CD8-positive, alpha-beta T cell (primary cell): ENCODE measurements at places on chromosomes 7 and 10.
A peak's percentile ranks its signal among the peaks of the same experiment; 100 is the strongest.

- no peak for DNase-seq
Measured at GRCh38 chr7:43021431-43021830, 89.3 kb downstream of the MRPL32 start.

- no peak for DNase-seq
Measured at GRCh38 chr7:41735206-41735605, 32.3 kb upstream of the INHBA start.

DNA sequence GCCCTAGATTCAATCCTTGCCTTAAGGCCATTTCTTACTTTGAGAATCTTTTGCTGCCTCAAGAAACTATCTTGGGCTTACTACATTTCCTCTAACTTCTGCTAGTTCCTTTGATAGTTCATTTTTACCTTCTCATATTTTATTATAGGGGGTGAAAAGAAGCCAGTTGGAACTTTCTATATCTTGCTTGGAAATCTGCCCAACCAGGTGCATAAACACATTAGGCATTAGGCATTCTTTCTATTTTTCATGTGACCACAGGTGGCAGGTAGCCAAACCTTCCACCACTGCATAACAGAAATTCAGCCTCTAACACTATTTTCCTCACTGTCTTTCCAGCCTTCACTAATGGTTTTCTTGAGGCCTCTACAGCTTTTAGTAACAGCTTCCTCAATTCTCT, 300.0 kb upstream of the SP8 start:
- no peak for DNase-seq

GRCh38 chr7:45710271-45711160, 136.3 kb downstream of the ADCY1 start:
- no peak for DNase-seq

DNA sequence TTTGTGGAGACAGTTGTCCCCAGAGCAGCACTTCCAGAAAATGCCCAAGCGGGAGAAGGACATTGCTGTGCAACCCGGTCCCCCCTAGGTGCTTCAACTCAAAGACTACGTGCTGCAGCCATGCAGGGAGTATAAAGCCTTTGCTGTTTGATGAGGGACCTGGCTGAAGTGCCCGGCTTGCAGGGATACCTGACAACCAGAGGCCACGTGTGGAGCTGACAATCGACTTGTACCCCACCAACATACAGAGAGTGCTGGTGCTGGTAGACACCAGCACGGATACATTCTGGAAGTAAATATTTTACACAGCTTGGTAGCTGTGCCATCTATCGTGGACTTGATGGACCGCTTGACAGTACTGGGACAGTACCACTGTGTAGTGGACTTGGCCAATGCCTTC, 240.6 kb downstream of the CACNA2D1 start:
- no peak for DNase-seq

DNA sequence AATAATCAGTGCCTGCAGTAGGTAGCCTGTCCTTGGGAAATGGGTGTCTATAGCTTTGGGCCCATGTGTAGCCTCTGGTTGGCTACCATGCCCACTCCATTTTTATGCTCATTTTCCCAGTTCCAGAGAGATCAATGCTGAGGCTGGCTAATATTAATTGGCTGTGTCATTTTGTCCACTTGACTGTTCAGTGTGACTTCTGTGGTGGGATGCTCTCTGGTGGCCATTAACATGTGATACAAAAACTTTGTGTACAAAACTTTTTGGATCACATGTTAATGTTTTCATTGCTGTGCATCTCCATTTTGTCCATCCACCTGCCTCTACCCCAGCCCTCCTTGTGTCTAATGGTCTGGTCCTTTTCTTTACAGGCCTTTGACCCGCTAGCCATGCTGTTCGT, 22.7 kb downstream of the VIM start:
- no peak for DNase-seq

- DNase-seq: no peak
Measured at GRCh38 chr10:1229116-1229515, 172.9 kb downstream of the WDR37 start.

DNA sequence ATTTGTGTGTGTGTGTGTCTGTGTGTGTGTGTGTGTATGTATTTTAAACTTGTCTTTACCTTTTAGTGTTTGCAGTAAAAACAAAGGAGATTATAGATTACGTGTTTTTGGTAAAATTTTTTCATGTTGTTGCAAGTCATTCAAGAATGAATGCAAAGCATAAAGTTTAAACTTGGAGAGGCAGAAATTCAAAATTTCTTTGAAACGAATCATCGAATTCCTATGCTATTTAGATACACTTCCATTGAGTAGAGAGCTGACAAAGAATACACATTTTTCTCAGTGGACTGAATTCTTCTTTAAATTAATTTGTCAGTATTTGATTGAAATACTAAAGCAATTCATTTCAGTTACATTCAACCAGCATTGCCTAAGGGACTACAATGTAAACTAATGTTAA, 66.0 kb upstream of the HDAC9 start:
- DNase-seq: no peak

DNA sequence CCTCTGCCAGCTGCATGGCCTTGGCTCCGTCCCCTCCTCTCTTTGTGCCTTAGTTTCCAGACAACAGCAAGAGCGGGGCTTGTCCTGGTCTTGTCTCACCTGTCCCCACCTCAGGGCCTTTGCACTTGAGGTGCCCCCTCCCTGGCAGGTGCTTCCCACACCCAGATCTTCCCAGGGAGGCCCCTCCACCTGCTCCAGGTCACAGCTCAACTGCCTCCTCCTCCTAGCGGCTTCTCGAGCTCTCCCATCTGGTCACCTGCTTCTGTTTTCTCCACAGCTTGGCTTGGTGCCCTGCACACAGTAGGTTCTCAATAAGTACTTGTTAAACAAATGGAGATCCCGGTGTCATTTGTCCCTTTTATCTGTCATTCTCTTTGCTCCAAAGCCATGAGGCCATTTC, 64.3 kb upstream of the ZNF716 start:
- no peak for DNase-seq

- DNase-seq: no peak
Measured at GRCh38 chr7:16698200-16698905, 52.4 kb downstream of the BZW2 start.

DNA sequence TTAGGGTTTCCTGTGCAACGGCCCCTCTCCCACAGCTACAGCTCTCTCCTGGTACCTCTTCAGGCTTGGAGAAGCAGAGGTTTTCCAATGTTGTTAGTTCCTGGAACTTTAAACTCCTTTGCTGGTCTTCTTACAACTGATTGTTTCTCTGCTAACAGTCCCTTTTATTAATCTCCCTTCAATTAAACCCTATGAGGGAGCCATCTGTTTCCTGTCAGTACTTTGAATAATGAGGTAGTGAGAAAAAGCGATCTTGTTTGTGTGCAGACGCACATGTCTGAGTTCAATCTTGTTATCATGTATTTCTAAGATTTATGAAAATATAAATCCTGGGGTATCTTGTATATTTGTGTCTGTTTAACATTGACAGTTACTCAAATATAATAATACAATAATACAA, 102.4 kb downstream of the MDFIC start:
- DNase-seq: no peak

DNA sequence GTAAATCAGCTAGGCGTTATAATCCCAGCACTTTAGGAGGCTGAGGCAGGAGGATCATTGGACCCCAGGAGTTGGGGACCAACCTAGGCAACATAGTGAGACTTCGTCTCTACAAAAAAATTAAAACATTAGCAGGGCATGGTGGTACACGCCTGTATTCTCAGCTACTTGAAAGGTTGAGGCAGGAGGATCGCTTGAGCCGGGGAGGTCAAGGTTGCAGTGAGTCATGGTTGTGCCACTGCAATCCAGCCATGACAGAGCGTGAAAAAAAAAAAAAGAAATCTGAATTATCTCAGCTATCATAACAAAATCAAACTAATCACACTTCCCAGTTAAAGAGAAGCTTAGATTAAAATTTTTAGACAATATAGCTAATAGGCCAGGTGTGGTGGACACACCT, 35.3 kb downstream of the ATAD1 start:
- DNase-seq: no peak

DNA sequence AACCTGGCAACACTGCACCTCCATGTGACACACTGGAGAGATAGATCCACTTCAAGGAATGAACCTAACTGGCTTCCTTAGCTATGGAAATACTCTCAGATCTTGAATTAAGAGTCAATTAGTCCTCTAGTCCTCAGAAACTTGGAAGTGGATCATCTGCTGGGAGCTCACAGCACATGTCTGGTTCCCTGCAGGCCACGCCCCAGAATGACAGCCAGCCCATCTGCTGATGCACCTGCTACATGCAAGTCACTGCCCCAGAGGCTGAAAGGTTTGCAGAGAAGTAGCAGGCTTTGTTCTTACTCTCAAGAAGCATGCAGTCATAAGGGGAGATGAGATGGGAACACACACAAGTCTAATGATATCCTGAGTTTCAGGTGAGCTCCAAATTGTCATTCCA, 275.9 kb downstream of the SKAP2 start:
- no peak for DNase-seq

DNA sequence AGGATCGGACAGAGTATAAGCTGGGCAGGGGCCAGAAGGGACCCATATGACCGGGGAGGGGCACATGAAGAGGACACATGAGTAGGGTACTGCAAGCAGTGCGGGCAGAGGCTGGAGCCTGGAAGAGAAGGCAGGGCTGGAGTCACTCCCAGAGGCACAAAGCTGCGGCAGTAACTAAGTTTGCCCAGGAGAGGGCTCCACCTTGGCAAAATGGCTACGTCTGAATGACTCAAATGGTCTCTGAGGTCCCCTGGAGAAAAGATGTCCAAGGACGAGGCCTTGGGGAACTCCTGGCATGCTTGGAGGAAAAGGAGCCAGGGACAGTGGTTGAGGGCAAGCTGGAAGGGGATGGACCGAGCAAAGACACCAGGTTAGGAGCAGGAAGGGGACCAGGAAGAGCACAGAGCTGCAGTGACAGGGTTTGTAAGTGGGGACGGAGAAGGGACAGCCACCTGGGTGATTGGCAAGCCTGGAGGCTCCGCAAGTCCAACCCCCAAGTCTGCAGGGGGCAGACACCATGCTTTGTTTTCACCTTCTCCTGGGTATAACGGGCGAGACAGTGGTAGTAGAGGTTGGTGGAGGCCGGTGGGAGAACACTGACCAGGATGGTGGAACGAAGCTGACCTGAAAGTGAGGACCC, 43.1 kb upstream of the LBX1 start:
- peak; percentile 45 for DNase-seq

- DNase-seq: no peak
Measured at GRCh38 chr7:1151156-1151555, 8.8 kb downstream of the ZFAND2A start.

GRCh38 chr10:131898061-131898460, 2.7 kb upstream of the PPP2R2D start:
- no peak for DNase-seq

DNA sequence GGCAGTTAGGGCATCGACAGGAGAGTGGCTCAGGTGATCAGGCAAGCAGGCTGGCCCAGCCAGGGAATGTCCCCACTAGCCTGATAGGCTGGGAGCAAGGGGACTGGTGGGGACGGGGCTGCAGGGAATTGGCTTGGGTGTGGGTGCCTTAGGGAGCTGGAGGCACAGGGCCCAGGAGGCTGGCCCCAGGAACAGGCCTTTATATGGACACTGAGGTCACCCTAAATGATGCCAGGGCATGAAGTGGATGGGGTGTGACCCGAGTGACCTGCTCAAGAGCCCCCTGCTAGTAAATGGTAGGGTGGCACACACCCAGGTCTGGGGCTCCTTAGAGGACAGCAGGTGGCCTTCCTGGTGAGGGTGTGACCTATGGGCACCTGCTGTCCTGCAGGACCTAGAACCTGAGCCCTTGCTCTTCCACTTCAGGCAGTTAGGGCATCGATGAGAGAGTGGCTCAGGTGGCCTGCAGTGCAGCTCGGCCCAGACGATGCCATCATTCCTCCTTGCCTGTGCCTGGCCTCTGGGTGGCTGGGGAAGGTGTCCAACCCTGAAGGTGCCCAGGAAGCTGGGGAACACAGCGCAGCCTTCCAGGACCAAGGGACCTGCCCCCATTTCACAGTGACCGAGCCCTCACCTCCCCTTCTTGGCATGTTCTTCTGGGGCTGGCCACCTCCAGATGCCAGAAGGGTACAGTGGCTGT, 51.7 kb upstream of the LEP start:
- DNase-seq: no peak

DNA sequence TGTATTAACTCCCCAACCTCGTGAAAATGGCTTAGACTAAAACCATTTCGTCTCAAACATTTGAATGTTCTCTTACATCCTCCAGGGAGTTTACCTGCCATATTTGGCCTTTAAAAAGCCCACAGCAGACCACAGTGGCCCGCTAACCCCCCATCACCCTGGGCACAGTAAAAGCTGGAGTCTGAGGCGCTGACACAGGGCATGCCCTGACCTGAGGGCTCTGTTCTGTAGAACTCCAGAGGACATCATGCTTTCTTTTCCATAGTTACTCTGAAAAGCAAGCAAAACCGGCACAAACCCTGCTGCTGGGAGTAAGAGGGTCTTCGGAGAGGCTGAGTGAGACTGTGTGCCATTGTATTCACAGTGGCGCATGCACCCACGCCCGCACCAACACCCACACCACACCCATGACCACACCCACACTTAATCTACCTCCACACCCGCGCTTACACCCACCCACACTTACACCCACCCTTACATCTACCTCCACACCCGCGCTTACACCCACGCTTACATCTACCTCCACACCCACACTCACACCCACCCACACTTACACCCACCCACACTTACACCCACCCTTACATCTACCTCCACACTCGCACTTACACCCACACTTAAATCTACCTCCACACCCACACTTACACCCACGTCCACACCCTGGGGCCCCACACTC, 32.1 kb downstream of the LRRC27 start:
- DNase-seq: no peak

- DNase-seq: no peak
Measured at GRCh38 chr7:123770378-123770777, 21.6 kb upstream of the WASL start.

DNA sequence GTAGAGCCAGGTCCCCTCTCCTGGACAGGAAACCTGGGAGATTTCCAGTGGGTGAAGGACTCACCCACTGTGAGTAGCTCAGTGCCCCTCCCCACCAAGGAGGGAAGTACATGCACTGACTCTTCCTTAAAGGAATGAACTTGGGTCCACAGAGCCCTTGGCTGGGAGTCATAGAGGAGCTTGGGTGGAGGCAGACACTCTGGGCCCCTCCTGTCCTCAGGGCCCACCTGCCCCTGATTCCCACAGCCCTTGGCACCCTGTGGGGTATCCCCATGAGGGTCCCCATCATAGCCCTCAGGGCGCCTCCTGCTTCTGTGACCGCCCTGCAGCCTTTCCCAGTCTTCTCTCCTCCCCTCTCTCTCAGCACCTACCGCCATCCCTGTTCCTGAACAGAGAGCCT, 3.7 kb downstream of the EN2 start:
- DNase-seq: no peak

DNA sequence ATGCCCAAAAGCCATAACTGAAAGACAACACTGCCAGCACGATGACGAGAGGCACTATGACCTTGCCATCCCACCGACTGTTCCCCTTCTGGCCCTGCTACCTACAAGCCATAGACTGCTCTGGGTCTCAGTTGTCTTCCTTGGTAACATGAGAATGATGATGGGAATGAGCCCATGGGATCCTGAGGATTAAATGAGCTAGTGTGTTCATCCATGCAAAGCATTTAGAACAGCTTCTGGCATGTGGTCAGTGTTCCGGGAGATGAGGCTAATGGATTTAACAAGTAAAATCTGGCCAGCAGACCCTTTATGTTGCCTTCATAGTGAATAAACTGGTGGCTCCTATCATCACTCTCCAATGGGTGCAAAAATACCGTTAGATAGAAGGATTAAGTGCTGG, 62.4 kb upstream of the WDR11 start:
- DNase-seq: no peak
